ENCODE measurements at places on chromosomes 11 and 22.

DNA sequence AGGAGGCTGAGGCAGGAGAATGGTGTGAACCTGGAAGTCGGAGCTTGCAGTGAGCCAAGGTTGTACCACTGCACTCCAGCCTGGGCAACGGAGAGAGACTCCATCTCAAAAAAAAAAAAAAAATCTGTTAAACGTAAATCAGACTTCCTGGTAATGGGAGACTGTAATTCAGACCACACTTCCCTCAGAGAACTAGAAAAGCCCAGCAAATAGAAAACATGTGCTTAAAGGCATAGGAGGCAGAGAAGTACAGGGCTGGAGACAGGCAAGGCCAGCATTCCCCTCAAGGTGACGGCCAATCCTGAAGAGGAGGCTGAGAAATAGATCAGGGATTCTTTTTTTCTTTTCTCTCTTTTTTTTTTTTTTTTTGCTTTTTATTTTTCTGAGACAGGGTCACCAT, 8.2 kb downstream of the GGT5 start:
- DNase-seq = peak; percentile 27

DNA sequence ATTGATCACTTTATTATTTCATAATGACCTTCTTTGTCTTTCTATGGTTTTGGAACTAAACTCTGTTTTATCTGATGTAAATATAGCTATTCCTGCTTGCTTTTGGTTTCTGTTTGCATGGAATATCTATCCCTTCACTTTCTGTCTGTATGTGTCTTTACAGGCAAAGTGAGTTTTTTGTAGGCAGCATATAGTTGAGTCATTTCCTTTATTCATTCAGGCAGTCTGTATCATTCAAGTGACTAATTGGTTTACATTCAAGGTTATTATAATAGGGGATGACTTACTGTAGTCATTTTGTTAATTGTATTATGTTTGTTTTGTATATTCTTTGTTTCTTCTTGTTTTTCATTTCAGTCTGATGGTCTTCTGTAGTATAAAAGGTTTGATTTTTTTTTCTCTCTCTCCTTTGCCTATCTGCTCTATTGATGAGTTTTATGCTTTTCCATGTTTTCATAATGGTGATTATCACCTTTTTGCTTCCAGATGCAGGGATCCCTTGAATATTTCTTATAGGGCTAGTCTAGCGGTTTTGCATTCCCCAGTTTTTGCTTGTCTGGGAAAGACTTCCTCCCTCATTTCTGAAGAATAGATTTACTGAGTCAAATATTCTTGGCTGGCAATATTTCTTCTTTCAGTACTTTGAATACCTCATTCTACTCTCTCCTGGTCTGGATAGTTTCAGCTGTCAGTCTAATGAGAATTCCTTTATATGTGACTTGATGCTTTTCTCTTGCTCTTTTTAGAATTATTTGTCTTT, 50.4 kb downstream of the GDPD4 start:
- DNase-seq = no peak

DNA sequence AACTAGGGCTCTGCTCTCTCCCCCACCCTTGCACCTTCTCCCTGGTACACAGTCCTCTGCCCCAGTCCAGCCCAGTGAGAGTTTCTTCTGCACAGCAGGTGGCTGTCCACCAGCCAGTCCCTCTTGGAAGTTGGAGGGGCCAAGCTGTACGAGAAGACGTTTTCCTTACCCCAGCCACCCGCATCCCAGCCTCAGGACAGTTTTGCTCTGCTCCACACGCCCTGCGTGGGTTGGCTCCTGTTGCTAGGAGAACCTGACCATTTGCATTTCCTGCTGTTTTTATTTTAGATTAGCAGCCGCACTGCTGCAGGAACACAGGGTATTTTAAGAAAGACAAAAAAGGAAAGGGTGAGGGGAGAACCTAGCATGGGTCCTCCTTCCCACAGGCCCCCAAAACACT, 17.6 kb upstream of the NRGN start:
- no peak for DNase-seq

DNA sequence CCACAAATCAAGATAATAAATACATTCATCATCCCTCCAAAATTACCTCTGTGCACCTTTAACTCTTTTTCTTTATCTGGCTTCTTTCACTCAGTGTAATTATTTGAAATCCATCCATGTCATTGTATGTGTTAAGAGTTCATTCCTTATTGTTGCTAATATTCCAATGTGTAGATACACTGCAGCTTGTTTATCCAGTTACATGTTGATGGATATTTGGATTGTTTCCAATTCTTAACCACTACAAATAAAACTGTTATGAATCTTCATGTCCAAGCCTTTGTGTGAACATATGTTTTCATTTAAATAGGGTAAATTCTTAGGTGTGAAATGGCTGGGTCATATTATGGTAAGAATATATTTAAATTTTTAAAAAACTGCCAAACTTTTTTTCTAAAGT, 323.3 kb upstream of the NCAM1 start:
- no peak for DNase-seq

- DNase-seq = no peak
Observed at GRCh38 chr11:66012371-66012945, 650 bp downstream of the CST6 start.

DNA sequence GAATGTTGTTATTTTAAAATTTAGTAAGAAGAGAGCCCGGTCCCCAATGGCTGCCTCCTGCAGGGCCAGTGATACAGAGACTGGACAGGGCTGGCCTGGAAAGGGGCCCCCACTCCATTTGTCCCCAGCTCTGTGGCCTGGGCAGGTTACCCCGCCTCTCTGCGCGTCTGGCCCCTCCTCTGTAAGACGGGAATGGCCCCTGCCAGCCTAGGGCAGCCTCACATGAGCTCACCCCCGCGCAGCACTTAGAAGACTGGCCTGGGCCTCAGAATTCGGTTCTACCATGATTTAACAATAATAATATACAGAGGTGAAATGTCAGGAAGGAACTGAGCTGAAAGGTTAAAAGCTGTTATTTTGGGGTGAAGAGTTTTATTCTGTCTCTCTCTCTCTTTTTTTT, 1.3 kb downstream of the APOBEC3G start:
- no peak for DNase-seq

GRCh38 chr11:134661660-134662059, 249.6 kb upstream of the B3GAT1 start:
- DNase-seq = no peak

DNA sequence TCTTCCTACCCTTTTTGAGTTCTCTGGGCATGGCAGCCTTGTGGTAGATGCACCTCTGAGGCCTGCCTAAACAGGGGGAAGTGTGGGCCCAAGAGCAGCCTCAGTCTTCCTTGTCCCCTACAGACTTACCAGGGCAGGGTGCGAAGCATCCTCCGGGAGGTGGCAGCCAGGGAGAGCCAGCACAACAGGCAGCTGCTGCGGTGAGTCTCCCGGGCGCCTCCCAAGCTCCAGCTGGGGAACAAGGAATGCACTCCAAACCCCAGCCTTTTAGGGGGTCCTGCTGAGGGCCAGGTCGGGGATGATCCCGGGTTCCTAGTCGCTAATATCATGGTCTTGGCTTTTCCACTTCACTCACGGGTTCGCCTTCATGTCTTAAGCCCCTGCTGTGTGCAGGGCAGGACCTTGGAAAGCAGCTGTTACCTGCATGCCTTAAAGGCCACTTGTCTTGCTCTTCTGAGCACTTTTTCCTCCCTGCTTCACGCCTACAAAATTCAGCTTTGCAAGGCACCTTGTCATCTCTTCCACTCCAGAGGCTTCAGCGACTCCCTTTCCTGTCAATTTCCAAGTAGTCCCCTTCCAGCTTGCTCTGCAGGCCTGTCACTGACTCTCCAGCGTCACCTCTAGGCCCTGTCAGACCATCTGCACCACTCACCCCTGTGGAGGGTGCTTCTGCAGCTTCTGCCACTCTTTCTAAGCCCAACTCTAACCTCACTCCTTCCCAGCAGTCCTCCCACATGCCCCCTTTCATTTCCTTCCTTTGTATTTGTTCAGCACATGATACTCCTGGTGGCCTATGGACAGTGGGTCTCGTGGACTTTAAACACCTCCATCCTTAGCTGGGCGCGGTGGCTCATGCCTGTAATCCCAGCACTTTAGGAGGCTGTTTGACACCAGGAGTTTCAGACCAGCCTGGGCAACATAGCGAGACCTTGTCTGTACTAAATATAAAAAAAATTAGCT, 57.0 kb downstream of the PISD start:
- peak; percentile 32 for DNase-seq

DNA sequence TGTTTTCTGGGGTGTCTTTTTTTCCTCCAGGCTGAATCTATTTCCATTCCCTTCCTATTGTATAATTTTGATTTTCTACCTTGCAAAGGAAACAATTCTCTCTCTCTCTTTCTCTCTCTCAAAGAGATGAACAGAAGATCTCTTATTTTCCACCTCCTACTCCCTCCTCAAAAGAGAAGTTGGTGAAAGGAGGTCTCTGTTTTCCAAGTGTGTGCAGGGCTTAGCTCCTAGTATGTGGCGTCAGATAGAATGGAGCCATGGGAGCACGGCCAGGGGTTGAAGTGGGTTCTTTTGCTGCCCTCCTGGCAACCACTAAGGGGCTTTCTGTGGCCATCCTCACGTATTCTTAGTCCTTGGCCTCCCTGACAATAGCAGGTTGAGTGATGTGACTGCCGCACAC, 480 bp downstream of the TRIM34 start:
- DNase-seq = no peak

GRCh38 chr11:123183391-123184099, 11.5 kb downstream of the CLMP start:
- no peak for DNase-seq

DNA sequence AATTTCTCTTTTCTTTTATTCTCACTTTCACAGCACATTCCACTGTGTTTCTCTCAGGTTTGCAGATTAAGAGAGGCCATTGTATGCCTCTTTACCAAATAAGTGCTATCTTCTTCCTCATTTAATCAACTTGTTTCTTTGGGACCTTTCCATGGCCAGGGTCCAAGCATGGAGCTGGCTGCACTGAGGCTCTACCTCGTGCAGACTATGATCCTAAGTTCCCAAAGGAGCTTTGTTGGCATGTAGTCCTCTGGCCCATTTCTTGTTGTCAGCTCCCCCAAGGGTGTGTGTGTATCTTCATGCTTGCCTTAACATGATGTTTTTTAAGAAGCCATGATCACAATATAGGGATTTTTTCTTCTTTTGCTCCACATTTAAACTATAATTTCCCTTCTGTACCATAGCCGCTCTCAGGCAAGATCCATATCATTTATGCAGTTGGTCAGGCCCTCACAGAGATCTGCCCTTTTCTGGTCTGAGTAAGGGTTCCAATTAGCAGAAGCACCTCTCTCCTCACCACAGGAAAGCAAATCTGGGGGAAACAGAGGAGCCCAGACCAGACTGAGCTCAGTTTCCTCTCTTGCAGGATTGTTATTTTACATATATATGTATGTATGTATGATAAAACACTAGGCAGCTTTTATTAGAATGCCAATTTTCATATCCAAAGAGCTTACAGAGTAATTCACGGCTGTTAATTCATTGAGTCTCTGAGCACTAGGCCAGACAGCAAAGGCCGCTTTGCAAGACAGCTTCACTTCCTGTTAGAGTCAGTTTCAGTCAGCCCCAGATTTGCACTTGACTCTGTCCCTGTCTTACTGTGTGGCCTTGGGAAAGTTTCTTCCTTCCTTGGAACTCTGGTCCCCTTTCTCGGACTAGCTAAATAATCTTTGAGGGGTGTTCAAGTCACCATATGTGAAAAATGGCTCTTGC, 34.3 kb downstream of the CYB5R2 start:
- DNase-seq = no peak

DNA sequence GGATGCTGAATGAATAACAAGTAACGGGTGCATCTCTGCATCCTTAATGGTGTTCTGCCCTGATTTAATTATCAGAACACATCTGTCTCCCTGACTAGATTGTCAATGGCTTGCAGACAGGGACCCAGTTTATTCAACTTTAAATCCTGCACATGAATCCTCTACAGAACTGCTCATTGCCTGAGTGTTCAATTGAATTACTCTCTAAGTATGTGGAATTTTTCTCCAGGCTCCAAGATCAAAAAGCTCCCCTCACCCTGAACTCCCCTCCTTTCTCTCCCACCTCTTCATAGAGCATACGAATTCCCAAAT, 11.8 kb downstream of the MB start:
- DNase-seq = no peak

GRCh38 chr11:23679041-23679440, 817.8 kb upstream of the LUZP2 start:
- no peak for DNase-seq

DNA sequence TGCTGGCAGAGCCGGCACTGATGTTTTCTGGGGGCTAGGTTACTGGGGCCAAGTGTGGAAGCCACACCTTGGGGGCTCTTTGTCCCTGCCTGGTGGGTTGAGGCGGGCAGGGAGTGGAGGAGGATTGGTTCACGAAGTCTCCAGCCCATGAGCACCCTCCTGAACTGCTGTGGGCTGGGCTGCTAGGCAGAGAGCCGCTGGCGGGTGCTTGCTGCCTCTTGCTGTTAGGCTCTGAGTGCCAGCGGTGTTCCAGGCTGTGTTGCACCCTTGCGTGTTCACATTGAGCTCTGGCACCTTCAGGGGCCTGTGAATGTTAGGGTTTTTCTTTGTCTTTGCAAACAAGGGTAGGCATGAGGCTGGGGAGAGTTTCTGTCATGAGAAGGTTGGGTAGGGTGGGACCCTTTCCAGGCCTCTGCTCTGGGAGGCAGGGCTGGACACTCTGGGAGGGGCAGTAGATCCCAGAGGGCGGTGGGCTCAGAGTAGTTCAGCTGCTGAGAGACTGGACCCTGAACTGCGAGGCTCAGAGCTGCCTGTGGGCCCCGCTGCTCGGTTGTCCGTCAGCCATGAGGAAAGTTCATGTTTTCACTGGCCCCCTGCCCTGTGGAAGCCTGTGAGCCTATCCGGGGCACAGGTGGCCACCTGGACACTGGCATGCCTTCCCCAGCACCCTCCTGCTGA, 24.0 kb upstream of the TMEM191C start:
- DNase-seq = no peak

GRCh38 chr11:76139314-76139713, 67.0 kb downstream of the WNT11 start:
- no peak for DNase-seq

- DNase-seq = peak; percentile 59
Observed at GRCh38 chr11:37946155-37946766, 1348.2 kb upstream of the RAG2 start.

DNA sequence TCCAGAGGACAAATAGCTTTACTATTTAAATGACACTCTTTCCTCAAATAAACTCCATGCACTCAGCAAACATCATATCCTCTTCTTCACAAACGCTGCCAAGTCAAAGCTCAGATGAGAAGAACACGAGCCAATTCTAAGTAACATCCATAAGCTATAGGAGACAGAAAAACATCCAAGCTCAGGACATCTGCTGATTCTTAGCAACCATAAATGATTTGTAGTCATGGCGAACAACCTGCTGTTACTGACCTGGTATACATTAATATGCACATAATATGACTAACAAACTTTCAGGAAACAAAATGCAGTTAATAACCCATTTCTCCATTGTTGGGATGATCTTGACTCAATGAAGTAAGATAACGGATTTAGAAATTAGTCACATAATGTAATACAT, 6.7 kb downstream of the GALNT18 start:
- DNase-seq = no peak
